ENCODE measurements at places on chromosomes 13 and 19.

DNA sequence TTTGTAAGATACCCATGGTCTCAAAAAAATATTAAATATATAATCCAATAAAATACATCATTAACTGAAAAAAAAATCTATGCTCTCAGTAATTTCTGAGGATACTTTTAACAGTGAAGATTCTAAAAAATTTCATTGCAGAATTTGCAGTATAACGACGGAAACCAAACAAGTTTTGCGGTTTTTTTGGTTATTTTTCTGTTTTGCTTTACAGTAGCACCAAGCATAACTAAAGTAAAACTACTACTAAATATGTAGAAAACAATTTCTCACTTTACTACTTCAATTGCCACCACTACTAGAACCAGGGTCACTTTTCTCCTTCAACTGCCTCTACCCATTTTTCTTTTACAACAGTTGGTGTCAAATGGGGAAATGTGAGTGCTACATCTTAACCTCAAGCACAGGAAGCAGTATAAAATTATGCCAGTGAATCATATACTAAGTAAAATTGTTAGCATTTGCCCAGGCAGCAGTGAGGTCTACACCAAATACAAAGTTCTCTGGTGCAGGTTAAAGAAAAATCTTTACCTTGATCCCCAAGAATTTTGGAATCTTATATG is 24.1 kb downstream of the MICU2 start:
- DNase-seq: no peak

DNA sequence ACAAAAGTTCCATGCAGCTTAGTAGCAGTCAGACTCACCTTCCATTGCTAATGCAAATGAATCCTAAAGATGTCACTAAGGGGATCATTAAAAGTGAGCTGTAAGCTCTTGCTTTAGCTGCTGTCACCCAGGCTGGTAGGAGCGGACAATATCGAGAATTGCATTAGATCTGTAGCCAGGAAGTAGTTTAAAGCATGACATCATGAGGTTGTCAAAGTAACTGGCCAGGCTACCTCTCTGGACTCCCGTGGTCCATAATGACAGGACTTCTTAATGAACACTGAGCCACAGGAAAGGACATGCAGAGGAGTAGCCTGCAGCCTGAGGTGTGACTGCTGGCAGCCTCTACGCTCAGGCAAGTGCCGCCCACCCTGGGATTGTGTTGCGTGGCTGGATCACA is 522.3 kb upstream of the NBEA start:
- DNase-seq: no peak

GRCh38 chr13:32002873-32003272 is 28.7 kb upstream of the FRY start:
- no peak for DNase-seq

DNA sequence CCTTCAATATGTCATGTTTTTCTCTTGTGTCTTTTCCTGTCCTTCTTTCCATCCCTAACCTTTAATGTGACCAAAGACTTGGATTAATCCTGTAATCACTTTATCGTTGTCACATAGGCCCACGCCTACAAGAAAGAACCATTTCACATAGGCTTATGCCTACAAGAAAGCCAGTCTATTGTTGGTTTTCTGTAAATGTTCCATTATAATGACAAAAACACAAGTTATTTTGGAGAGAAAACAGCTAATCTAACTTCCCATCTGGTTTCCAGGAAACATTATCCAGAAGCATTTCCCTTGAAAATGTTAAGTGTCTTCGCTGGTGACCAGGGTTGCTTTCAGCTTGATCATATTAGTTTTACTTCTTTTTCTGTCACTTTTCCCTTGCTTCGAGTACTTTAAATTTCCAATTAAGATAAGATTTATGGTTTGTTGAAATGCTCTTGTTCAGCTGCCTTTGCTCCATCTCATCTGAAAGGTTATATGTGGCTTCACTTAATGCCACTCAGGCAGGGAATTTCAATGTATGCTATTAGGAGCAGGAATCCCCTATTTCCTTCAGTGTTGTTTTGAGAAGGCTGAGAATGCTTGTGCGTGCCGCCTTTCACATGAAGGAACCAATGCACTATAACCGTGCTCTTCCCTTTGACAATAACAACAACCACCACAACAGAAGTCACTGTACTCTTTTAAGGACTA is 708.2 kb downstream of the EFNB2 start:
- no peak for DNase-seq

DNA sequence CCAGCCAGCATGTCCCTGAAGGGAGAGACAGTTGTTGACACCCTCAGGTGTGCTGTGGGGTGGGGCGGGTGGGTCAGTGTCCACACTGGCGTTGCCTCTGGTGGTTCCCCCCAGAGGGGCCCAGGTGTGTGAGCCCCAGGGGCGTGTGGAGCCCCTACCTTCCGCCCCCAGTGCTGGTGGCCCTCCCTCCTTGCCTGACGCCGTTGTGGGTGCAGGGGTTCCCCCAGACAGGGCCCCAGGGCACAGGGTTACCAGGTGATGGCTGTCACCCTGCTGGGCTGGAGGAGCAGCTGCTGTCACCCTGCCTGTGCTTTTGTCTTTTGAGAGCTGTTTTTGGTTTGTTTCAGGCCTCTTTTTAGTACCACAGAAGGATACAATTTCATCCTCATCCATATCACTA is 27.2 kb downstream of the ATP4B start:
- DNase-seq: no peak

DNA sequence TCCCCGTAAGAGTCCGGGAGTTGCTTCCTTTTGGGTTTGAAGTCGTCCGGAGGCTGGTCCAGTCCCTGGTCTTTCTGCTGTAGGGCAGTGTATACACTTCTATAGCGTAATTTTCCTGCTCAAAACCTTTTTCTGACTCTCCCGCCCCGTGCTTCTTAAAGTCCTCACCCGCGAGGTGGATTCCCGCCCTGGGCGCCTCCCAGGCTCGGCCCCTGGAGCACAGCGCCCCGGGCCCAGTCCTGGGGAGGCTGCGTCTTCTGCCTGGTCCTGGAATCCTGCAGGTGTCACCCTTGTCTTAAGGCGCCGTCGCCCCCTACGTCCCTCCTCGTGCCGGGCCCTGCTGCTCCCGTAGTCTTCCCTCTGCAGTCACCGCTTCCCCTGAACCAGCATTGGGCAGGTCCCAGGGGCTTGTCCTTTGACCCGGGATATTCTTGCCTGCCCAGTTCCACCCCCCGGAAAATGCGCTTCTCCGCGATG is 34.4 kb upstream of the ZNF808 start:
- no peak for DNase-seq

GRCh38 chr13:113209336-113209758 is at the start of gene CUL4A:
TSS of gene CUL4A (plus strand) at chr13:113209613. CDS start at chr13:113209628, 15 bp downstream.
- peak; percentile 79 for DNase-seq

DNA sequence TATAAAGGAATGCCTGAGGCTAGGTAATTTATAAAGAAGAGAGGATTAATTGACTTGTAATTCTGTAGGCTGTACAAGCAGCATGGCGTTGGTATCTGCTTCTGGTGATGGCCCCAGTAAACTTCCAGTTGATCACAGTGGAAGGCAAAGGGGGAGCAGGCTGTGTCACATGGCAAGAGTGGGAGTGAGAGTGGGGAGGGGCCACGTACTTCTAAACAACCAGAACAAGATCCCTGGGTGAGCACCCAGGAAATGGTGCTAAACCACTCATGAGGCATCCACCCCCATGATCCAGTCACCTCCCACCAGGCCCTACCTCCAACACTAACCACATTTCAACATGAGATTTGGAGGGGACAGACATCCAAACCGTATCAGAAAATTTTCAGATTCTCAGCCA is 3.0 kb upstream of the RNF113B start:
- DNase-seq: no peak

GRCh38 chr13:28849441-28849840 is 29.3 kb downstream of the MTUS2 start:
- no peak for DNase-seq

GRCh38 chr19:56746367-56746766 is 74.8 kb upstream of the ZNF835 start:
- no peak for DNase-seq

DNA sequence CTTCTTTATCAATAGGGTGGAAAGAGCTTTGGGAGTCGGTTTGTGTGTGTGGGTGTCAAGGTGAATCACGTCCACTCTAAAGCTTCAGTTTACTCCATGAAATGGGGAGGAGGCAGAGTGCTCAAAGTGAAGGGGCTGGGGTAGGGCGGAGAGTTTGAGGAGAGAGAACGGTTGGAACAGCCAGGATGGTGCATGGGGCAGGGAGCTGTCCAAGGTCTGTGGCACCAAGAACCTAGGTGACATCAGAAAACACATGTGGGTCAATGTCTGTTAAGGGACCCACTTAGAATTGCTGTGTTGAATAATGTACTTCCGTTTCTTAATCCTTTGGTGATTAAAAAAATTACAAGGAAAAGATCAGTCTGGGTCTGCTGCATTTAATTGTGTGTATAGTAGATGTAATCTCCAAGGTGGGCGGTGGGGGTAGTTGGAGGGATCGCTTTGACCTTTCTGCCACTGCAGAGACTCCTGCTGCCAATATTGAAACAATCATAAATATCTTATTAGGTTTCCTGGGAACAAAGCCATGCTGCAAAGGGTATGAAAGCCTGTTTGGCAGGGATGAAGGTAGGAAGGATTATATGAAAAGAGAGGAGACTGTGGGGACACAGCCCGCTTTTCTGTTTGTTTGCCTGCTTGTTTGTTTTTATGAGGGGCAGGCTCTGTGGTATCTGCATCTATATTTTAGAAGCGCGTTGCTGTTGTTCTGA is 122.3 kb downstream of the ATP8A2 start:
- no peak for DNase-seq

GRCh38 chr13:60369242-60369641 is 27.8 kb upstream of the TDRD3 start:
- no peak for DNase-seq

DNA sequence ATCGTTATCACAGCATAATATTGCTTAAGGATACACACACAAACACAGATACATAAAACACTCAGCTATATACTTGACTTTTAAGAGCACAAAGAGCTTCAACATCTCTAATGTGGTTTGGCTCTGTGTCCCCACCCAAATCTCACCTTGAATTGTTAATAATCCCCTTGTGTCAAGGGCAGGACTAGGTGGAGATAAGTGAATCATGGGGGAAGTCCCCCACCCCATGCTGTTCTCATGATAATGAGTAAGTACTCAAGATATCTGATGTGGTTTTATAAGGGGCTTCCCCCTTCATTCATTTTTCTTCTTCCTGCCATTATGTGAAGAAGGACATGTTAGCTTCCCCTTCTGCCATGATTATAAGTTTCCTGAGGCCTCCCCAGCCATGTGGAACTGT is 481.4 kb downstream of the PCDH9 start:
- DNase-seq: peak; percentile 1

- DNase-seq: peak; percentile 46
These were observed 77.1 kb upstream of the WASF3 start for GRCh38 chr13:26480246-26480855.

DNA sequence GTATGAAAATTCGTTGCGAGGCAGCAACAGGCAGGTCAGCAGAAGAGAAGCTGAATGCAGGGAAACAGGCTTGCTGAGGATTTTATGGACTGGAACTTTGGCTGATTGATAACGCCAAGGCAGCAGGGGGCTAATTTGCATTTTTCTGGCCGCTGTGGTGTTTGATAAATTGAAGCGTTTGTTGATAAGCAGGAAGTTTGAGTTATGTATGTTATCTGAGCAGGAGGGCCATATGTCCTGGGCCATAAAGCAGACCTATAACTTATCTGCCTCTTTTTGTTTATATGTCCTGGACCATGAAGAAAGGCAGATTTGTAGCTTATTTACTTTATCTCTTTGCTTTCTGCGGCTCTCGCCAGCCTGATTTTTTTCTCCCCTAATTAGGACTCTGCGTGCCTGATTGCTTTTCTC is 65.9 kb downstream of the ZNF627 start:
- DNase-seq: no peak

GRCh38 chr19:41917676-41918075 is 10.6 kb downstream of the ERFL start:
- no peak for DNase-seq

- no peak for DNase-seq
These were observed 1255.6 kb downstream of the DIAPH3 start for GRCh38 chr13:58908019-58908679.

DNA sequence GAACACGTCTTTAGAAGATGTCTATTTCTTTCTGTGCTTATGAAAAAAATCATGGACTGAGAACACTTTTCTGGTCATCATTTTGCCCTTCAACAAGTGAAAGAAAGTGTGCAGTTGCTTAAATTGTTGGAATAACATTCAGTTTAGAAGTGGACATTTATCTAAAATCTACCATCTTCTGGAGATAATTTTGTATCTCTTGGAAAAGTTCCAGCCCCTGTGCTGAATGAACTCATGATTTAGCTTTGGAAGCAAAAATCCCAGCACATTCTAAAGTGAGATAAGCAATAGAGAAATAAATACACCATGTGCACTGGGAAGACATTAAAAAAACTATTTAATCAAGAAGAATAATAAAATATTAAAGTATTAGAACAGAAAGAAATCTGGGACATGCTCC is 1420.8 kb upstream of the SLC10A2 start:
- DNase-seq: peak; percentile 3

DNA sequence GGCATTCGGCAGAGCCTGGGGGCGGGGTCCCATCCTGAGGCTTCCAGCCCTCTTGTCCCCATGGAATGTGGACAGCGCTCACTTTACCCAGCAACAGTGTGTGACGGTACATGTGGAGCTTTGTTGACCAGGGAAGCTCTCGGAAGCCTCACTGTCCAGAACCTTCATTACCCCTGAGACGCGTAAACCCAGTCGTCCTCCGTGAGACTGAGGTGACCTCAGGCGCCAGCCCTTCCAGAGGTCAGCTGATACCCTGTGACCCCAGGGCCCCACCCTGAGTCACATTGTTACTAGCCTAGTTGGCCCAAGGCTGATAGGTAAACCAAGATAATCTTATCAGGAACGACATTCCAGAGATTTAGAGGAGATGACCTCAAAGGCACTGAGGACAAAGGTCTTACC is 10.2 kb upstream of the TMEM160 start:
- DNase-seq: no peak

DNA sequence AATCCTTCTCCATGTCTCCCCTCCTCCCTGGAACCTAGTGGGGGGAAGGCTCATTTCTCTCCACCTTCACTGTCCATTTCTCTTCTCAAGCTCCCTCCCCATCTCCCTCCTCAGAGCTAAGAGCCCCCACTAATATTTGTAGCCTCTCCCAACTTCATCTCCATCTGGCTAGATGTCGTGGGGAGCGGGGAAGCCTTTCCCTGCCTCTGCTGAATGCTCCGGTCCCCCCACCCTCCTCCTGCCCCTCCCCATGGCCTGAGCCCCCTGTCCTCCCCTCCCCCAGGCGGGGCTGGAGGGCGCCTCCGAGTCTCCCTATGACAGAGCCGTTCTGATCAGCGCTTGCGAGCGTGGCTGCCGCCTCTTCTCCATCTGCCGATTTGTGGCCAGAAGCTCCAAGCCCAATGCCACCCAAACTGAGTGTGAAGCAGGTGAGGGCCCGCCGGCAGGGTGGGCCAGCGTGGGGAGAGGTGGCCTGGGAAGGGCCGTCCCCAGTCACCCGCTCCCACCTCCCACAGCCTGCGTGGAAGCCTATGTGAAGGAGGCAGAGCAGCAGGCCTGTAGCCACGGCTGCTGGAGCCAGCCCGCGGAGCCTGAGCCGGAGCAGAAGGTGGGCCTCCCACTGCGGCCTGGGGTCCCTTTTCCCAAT is 1.0 kb downstream of the TMEM59L start:
- DNase-seq: no peak
